Fibroblast of lung (primary cell): ENCODE measurements at places on chromosomes 7 and 10. TPM values are rescaled to one million over a fixed set of nuclear protein-coding genes. Genes with fewer than 3 reads are reported as not detected.

DNA sequence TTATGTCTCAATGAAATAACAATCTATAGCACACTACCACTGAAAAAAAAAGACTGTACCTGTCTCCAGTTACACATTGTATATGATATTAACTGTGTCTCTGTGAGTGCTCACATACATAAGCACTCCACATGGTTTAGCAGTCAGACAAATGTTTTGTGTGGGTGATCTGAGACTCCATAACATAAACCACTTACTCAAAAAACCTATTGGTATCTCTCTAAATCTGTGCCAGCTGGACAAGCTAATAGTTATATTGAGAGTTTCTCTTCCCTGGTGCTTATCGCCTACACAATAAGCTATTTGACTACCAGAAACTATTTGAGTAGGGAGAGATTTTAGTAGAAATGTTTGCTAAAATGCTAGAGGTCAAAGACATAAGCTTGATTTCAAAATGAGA lies 190.1 kb upstream of the AGR3 start:
- no peak overlapping the region for H3K4me3 ChIP-seq
- no peaks in the 10 kb centered on the region for H3K4me1 ChIP-seq
- H3K27me3 ChIP-seq, result no peaks in the 10 kb centered on the region
- H3K36me3 ChIP-seq, result no peaks in the 10 kb centered on the region
- no peak overlapping the region for H3K27ac ChIP-seq

DNA sequence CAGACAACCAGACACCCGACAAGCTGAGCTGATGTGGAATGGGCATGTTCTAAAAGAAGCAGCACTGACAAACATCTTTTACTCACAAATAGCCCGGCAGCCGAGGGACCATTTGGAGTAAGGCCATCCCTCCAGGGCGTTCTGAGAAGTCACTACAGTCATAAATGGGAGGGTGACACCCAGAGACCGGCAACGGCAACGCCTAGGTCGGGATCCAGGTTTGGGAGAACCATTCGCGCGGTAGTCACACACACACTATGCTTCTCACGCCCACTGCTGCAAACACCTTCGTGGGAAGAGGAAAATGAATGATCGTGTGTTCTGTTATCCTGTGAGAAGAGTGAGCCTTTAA lies 9.8 kb downstream of the TNS3 start:
- no peaks in the 10 kb centered on the region for H3K27me3 ChIP-seq
- H3K27ac ChIP-seq, result peak overlapping the region; percentile 81

DNA sequence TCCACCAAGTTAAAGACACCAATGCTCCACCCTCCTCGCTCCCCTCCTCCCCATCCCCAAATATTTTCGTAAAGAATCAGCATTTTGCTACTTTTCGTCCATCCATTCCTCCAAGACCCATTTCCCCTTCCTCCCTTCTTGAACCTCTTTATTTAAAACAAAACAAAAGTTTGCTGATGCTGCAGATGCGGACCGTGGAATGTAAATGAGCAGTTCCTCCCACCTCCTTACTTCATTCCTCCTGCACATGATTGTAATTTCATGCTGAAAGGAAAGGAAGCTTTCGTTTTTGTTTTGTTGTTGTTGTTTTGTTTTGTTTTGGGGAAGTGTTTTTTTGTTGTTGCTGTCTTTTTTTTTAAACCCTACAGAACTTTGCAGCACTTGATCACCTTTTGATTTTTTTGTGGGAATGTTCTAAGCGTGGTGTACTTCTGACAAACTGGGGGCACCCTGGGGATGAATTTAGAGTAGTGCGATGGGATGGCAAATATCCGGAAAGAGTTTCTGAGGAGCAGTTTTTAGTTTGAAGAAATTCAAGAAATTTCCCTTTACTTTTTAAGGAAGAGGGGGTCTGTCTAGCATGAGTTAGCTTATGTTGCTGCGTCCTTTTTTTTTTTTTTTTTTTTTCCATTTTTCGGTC lies 177.3 kb downstream of the TCF7L2 start:
- H3K27me3 ChIP-seq, result no peaks in the 10 kb centered on the region
- DNase-seq, result no peak
- H3K4me1 ChIP-seq, result peaks cover 7% of the 10 kb centered on the region
- peak overlapping the region; percentile 26 for H3K4me3 ChIP-seq
- no peaks in the 10 kb centered on the region for H3K36me3 ChIP-seq
- no peak overlapping the region for H3K27ac ChIP-seq

DNA sequence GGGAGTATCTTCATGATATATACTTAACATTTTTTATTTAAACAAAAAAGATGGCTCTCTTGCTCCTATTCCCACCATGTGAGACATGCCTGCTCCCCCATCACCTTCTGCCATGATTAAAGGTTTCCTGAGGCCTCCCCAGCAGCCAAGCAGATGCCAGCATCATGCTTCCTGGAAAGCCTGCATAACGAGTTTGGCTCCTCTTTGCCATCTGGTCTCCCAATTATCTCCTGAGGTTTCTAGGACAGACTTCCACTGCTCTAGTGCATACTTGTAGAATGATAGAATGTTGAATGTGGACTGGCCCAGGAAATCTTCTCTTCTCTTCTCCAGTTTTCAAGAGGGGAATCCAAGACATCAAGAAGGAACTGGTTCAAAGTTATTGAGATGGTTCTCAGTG lies 45.9 kb upstream of the ELAPOR2 start:
- DNase-seq, result no peak
- no peak overlapping the region for H3K27ac ChIP-seq
- H3K36me3 ChIP-seq, result no peaks in the 10 kb centered on the region
- H3K4me1 ChIP-seq, result no peaks in the 10 kb centered on the region

The FAM25C gene
- not detected in 2 replicates for polyA plus RNA-seq

- H3K27ac ChIP-seq, result no peak overlapping the region
- no peak for DNase-seq
- H3K4me3 ChIP-seq, result no peak overlapping the region
These were observed 83.3 kb upstream of the PAX2 start for GRCh38 chr10:100662067-100662466.

The RHOBTB1 gene
- 14.9 and 42.6 TPM in 2 replicates for polyA plus RNA-seq

The GJD4 gene
- polyA plus RNA-seq, result not detected in 2 replicates

The UBTD1 gene
- polyA plus RNA-seq, result 10.7 and 15.0 TPM in 2 replicates

The MSS51 gene
- polyA plus RNA-seq, result 0.43 and 0.78 TPM in 2 replicates

DNA sequence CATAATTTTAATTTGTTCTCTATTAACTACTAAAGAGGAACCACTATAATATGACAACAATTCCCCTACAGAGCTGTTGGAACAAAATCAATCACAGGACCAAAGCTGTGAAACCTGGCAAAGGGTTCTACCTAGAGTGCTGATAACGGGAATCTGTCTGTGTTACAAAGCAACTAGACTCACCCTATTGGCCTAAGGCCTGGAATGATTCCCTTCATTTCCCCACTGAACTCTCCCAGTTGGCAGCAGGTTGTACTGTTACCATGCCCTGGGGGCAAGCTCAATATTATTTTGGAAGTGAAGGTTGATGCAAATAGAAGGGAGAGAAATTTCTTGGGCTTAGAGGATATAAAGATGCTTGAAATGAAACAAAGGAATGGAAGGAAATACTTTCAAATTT lies 81.8 kb downstream of the SEMA3A start:
- H3K4me1 ChIP-seq, result peaks cover 2% of the 10 kb centered on the region
- DNase-seq, result no peak
- no peak overlapping the region for H3K27ac ChIP-seq
- H3K27me3 ChIP-seq, result no peaks in the 10 kb centered on the region
- no peaks in the 10 kb centered on the region for H3K36me3 ChIP-seq

GRCh38 chr10:93478873-93479272 lies 3.3 kb downstream of the MYOF start:
- peaks cover 24% of the 10 kb centered on the region for H3K4me1 ChIP-seq
- H3K4me3 ChIP-seq, result peak overlapping the region; percentile 65
- no peak for DNase-seq
- H3K36me3 ChIP-seq, result peaks cover 9% of the 10 kb centered on the region
- H3K27ac ChIP-seq, result peak overlapping the region; percentile 37
- H3K27me3 ChIP-seq, result no peaks in the 10 kb centered on the region

GRCh38 chr10:92834331-92834730 lies 14.0 kb upstream of the EXOC6 start:
- peaks cover under 1% of the 10 kb centered on the region for H3K4me1 ChIP-seq
- no peaks in the 10 kb centered on the region for H3K36me3 ChIP-seq
- peak; percentile 44 for DNase-seq
- no peaks in the 10 kb centered on the region for H3K27me3 ChIP-seq

GRCh38 chr10:105956550-105956949 lies 1208.0 kb downstream of the SORCS1 start:
- H3K4me1 ChIP-seq, result no peaks in the 10 kb centered on the region
- H3K4me3 ChIP-seq, result no peak overlapping the region
- H3K27ac ChIP-seq, result no peak overlapping the region
- no peaks in the 10 kb centered on the region for H3K36me3 ChIP-seq

DNA sequence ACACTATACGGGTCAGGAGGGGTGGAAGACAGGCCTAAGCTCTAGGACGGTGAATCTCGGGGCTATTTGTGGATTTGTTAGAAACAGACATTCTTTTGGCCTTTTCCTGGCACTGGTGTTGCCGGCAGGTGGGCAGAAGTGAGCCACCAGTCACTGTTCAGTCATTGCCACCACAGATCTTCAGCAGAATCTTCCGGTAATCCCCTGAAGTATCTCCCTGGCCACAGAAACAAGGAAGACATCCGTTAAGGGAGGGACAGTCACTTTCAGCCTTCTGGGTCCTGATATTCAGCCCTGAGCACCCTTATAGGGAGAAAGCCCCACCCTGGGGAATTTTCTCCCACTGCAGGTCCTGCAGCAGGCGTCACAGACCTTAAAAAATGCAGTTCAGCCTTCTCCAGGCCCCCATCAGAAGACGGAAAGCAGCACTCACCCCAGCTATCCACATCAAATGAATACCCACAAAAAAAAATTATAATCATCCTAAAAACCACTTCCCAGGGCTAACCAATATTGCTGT lies 23.2 kb downstream of the PLAC9 start:
- peak overlapping the region; percentile 94 for H3K27ac ChIP-seq
- H3K4me1 ChIP-seq, result peaks cover 60% of the 10 kb centered on the region
- peaks cover 46% of the 10 kb centered on the region for H3K36me3 ChIP-seq
- no peak for DNase-seq

- no peak for DNase-seq
- no peaks in the 10 kb centered on the region for H3K27me3 ChIP-seq
- no peaks in the 10 kb centered on the region for H3K36me3 ChIP-seq
- H3K4me1 ChIP-seq, result no peaks in the 10 kb centered on the region
- H3K27ac ChIP-seq, result no peak overlapping the region
- H3K4me3 ChIP-seq, result no peak overlapping the region
These were observed 114.0 kb downstream of the WDFY4 start for GRCh38 chr10:48798481-48799254.

The SFXN4 gene
- polyA plus RNA-seq, result 10.3 and 18.1 TPM in 2 replicates

GRCh38 chr7:43569424-43569823 lies 13.5 kb upstream of the STK17A start:
- H3K27me3 ChIP-seq, result no peaks in the 10 kb centered on the region
- peak overlapping the region; percentile 26 for H3K27ac ChIP-seq
- DNase-seq, result peak; percentile 71
- H3K36me3 ChIP-seq, result no peaks in the 10 kb centered on the region
- no peak overlapping the region for H3K4me3 ChIP-seq

The HOXA1 gene
- 0.58 and 0.83 TPM in 2 replicates for polyA plus RNA-seq

DNA sequence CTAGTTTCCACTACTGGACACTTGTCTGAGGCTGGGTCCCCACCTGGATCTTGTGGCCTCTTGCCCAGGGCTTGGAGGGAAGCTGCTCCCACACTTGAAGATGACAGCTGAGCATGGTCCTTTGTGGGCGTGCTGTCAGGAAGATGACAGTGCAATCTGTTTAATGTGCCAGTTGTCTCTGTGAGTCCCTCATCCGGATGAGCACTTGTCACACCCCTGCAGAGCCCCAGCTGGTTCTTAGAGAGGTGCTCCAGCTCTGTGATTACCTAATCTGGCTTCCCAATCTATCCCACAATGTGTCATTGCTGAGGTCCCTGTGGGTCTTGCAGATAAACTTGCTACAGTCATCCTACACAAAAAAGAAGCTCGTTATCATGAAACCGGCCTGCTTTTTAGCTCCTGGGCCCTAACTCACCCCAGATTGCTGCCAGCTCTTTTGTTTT lies 34.8 kb upstream of the CCSER2 start:
- no peaks in the 10 kb centered on the region for H3K36me3 ChIP-seq
- DNase-seq, result no peak
- H3K4me1 ChIP-seq, result peaks cover 3% of the 10 kb centered on the region
- H3K4me3 ChIP-seq, result no peak overlapping the region

- H3K27me3 ChIP-seq, result no peaks in the 10 kb centered on the region
- H3K4me1 ChIP-seq, result peaks cover 8% of the 10 kb centered on the region
- no peak overlapping the region for H3K27ac ChIP-seq
These were observed 70.8 kb upstream of the UCN3 start for GRCh38 chr10:5293691-5294550.

The ZNF518A gene
- 4.0 and 5.2 TPM in 2 replicates for polyA plus RNA-seq

- no peak overlapping the region for H3K4me3 ChIP-seq
- H3K36me3 ChIP-seq, result no peaks in the 10 kb centered on the region
- no peaks in the 10 kb centered on the region for H3K4me1 ChIP-seq
- peaks cover 4% of the 10 kb centered on the region for H3K27me3 ChIP-seq
These were observed 207.7 kb upstream of the ADCY1 start for GRCh38 chr7:45366475-45366874.

The LRRC17 gene
- 31.5 and 103 TPM in 2 replicates for polyA plus RNA-seq

The WNT2 gene
- 4.8 and 14.5 TPM in 2 replicates for polyA plus RNA-seq

GRCh38 chr10:123857616-123858015 lies 34.0 kb downstream of the CPXM2 start:
- no peak overlapping the region for H3K27ac ChIP-seq
- no peaks in the 10 kb centered on the region for H3K4me1 ChIP-seq
- H3K4me3 ChIP-seq, result no peak overlapping the region
- H3K27me3 ChIP-seq, result no peaks in the 10 kb centered on the region

The LRIT1 gene
- polyA plus RNA-seq, result not detected in 2 replicates

DNA sequence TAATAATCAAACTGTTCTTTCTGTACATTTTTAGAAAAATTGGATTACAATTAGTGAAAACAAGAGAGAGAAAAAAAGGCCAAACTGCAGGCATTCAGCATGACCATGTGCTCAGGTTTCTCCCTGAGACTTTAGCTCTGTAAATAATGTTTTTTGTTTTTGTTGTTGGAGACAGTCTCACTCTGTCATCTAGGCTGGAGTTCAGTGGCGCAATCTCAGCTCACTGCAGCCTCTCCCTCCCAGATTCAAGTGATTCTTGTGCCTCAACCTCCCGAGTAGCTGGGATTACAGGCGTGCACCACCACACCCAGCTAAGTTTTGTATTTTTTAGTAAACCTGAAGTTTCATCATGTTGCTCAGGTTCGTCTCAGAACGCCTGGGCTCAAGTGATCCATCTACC lies 23.0 kb downstream of the BZW2 start:
- no peaks in the 10 kb centered on the region for H3K27me3 ChIP-seq
- peaks cover 17% of the 10 kb centered on the region for H3K4me1 ChIP-seq
- H3K36me3 ChIP-seq, result peaks cover 2% of the 10 kb centered on the region
- peak; percentile 44 for DNase-seq

DNA sequence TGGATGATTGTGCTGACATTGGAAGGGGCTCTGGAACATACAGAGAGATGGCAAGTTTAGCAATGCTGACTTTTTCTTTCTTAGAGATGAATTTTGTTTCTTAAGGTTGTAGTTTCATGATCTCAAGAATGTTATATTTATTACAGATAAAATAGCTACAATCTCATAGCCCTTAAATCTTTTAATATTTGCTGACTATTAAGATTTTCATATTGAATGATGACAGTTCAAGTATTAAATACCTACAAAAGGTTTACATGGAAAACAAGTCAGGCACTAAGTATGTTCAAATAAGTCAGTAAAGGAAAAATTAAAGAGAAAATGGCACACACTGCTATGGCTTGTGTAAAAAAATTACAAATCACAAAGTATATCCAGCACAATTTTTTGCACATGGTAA lies 252.1 kb upstream of the SLC26A5 start:
- no peak overlapping the region for H3K4me3 ChIP-seq
- H3K27ac ChIP-seq, result no peak overlapping the region
- no peaks in the 10 kb centered on the region for H3K27me3 ChIP-seq
